HFFc6 (cell line): ENCODE measurements at places on chromosomes 4 and X. TPM values are rescaled to one million over a fixed set of nuclear protein-coding genes. Genes with fewer than 3 reads are reported as not detected.

The SPANXA2 gene
- total RNA-seq, result 0.37 to 162 TPM (median 0.99 TPM) in 3 replicates

DNA sequence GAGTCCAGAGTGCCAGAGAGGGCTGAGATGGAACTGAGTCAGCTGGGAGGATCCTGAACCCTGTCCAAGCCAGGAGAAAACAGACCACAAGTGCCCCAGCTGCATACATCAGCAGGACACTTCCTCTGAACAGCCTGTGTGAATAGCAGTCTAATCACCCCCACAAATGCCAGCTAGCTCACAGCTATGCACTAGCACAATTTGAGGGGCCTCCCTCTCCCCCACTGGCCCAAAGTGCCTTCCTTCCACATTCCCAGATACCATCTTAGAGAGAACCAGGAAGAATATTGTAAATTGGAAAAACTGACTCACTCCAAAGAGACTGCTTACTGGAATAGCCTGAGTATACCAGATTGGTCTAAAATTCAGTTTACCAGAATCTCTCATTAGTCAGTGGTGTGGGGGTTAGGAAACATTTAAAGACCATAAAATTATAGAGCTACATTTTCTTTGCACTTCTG, 292.6 kb upstream of the KLF3 start:
- peak; percentile 3 for DNase-seq

- no peak for DNase-seq
Measured at GRCh38 chr4:110629780-110630687, 7.2 kb upstream of the PITX2 start.

GRCh38 chrX:13933851-13934250, 95.8 kb downstream of the GEMIN8 start:
- no peak for DNase-seq

DNA sequence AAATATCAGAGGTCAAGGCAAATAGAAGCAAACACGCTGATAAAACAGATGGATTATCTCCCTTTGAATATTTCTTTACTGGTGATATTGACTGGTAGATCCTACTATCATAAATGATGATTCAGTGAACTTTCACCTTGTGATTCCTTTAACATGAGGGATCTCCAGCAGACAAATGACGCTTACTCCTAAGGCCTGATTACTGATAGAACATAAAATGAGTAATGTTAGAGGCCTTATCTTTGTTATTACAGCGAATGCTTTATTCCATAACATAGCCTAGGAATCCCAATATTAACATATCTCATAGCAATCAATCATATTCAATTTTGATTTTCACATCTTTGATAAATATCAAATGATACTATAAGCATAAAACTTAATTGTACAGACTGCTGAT, 152.3 kb downstream of the SLC10A7 start:
- DNase-seq, result no peak

The STPG2 gene
- total RNA-seq, result not detected in 3 replicates

DNA sequence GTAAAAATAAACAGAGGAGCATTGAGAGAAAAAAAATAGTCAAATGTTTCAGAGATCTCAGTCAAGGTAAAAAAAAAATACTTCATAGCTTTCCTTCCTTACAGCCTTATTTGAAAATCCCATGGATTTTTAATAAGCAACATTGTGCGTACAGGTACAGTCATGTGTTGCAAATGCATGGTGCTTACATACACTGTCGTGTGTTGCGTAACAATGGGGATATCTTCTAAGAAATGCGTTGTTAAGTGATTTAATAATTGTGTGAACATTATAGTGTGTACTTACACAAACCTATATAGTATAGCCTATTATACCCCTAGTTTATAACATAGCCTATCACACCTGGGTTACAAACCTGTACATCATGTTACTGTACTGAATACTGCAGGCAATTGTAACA, 172.0 kb downstream of the UGT8 start:
- DNase-seq, result no peak

The GAGE1 gene
- not detected in 3 replicates for total RNA-seq

The ETFDH gene
- total RNA-seq, result 21.6 to 26.5 TPM (median 21.8 TPM) in 3 replicates

DNA sequence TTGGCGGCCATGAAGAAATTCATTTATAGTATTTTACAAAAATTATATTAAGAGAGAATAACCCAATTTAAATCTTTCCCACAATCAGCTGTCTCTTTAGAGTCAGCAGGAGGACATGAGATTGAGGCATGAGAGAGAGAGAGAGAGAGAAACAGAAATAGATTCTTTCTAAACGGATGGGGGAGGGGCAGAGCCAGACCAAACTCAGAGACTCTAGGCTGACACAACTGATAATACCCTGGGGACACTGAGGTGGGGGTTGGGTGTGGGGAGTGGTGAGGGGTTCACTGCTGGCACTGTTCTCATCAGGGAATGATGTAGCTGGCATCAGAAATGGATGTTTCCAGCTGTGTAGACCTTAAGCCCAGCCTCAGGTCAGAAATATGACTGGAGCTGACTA, 20.5 kb upstream of the HOPX start:
- DNase-seq, result no peak

DNA sequence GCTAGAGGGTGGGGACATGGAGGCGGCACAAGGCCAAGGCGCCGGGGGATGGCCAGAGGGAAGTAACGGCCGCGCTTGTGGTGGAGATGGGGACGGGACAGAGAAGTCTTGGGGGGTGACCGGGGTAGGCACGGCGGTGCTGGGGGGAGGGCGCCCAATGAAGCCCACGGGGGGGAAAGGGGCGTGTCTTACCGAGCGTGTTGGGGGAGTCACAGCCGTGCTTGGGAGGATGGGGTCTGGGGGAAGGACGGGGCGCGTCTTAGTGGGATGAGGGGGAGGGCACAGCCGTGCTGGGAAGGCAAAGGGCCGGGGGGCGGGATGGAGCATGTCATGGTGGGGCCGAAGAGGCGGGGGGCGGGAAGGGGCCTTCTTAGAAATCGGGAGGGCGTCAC, 952 bp downstream of the ARSD start:
- no peak for DNase-seq

DNA sequence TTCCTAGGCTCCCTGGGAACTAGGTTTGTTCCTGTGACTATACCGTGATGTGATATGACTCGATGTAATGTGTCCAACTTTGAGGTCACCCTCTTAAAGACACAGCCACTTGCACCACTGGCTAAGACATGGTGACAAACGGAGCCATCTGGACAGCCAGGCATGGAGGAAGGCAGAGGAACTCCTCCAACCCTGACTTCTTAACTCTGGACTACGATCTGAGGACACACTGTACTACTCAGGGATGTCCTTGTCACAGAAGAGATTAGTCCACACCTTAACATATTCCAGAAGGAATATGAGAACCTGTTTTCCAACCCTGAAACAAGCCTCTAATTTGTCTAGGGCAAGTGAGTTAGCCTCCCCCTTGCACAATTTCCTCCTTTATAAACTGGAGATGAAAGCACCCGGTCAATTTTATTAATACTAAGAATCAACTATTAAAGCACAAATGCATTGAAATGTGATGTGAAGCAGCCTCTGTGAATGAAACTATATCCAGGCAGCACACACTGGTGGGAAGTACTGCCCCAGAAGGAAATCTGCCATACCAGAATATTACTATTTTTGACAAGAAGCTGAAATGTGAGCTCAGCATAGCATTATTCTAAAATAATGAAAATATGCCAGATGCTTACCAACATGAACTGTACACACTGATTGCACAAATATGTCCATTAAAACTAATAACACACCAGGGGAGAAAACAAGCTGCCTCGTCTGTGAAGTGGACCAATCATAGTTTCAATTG, 47.3 kb downstream of the TSPAN5 start:
- DNase-seq, result no peak

The NLRP2B gene
- total RNA-seq, result not detected in 3 replicates

The ADH1B gene
- not detected in 3 replicates for total RNA-seq

DNA sequence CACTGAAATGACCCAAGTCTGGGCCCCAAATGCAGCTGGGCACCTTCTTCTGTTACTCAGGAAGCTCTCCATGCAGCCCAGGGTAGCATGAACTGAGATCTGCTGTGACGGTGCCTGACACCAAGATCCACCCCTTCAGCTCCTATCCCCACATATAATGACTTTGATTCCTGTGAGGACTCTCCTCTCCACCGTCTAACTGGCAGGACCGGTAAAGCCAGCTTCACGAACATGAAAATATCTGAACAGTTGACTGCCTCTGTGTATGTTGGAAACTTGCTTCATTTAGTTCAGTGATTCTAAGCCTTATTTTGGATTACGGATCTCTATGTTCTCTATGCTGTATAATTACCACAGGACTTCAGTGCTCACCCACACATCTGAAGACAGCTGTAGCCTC, 115.5 kb upstream of the TMEM150C start:
- DNase-seq, result no peak

DNA sequence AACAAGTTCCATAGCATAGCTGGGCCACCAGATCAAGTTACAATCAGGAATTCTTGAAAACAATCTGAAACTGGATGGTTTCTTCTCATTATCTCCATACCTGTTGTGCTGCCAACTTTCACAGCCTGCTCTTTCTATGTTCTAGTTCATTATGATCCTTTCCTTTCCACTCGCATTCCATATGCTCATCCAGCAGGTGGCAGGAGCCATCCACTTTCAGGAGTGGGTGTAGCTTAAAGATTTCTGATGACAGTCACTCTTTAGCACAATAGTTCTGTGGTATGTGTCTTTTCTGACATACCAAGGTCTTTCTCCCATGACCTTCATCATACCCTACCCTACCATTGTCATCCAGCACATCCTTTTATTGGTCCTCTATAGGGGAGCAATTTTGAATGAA, 46.4 kb downstream of the PAGE2 start:
- DNase-seq, result peak; percentile 24

DNA sequence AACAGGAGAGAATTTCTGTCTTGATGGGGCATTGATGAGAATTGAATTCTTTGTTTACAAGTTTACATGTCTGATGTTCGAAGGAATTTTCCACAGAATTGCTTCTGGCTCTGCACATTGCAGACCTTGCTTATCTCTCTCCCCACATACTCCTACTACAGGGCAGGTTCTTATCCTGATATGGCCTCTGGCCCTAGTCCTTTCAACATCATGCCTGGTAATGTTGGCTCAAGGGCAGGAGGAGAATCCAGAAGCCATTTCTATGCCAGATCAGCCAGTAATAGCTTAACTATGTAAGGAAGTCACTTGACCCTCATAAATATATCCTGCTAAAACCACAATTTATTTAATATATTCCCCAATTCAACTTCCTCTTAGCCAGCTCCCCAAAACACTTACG, 24.3 kb upstream of the TSPAN5 start:
- DNase-seq, result peak; percentile 71

The DRP2 gene
- 0.25 to 0.39 TPM (median 0.36 TPM) in 3 replicates for total RNA-seq

- no peak for DNase-seq
Measured at GRCh38 chr4:76592460-76592859, 157.4 kb downstream of the SHROOM3 start.

GRCh38 chrX:115360220-115360781, 70.8 kb downstream of the LUZP4 start:
- DNase-seq, result no peak

DNA sequence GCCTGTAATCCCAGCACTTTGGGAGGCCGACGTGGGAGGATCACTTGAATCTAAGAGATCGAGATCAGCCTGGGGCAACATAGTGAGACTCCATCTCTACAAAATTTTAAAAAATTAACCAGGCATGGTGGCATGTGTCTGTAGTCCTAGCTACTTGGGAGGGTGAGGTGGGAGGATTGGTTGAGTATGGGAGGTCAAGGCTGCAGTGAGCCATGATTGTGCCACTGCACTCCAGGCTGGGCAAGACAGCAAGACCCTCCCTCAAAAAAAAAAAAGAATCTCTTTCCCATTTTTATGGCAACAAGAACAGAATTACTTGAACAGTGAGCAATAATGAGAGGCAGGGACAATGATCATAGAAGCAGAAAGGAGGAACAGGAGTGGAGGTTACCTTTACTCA, 94.8 kb downstream of the RNF150 start:
- no peak for DNase-seq

- DNase-seq, result no peak
Measured at GRCh38 chr4:33349376-33349775, 2629.2 kb downstream of the PCDH7 start.

DNA sequence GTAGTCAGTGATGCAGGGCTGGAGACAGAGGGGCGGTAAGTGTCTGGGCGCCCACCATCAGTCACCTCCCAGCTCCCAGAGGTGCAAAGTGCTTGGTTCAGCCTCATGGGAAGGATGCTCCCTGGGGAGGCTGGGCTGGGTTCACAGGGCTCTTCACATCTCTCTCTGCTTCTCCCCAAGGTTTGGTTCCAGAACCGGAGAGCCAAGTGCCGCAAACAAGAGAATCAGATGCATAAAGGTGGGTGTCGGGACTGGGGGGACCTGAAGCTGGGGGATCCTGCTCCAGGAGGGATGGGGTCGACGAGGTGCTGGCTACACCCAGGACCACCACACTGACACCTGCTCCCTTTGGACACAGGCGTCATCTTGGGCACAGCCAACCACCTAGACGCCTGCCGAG, 10.1 kb downstream of the SHOX start:
- DNase-seq, result no peak

- DNase-seq, result no peak
Measured at GRCh38 chrX:118724775-118725174, 2.6 kb upstream of the IL13RA1 start.

DNA sequence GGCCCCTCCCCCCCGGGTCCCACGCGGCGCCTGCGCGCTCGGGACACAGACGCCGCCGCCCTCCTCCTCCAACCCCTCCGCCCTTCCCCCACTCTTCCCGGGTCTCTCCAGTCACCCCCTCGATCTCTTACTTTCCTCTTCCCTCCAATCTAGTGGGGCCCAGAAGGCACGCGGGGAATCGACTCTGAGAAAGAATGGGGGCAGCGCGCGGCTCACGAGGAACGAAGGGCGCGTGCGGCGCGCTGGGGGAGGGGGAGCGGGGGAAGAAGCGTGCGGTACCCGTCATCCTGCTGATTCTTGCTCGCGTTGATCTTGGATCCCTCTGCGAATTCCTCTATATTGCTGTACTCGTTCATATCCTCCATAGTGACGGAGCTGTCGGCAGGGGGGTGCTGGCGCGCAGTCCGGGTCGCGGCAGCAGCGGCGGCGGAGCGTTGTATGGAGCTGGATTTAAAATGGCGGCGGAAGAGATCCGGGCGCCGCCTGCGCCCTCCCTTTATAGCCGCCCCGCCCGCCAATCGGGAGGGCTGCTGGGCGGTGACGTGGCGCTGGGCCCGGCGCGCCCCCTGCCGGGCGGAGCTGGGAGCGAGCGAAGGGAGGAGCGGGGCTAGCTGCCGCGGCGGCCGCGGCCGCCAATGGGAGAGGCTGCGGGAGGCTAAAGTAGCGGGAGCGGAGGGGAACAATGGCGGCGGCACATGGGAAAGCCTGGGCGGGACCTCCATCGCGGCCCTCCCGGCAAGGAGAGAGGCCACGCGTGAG, 1.1 kb downstream of the HNRNPDL start:
- DNase-seq, result peak; percentile 85

DNA sequence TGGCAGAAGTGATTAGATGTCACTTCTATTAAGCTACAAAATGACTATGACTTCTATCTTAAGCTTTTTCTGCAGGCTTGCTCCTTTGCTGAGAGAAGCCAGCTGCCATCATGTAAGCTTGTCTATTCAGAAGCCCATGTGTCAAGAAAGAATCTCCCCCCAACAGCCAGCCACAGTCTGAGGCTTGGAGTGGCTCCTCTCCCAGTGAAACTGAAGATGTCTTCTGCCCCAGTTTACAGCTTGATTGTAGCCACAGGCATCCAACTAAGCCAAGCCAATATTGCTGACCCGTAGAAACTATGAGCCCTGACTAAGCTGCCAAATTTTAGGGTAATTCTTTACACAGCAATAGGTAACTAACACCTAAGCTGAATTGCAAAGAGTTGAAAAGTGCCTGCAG, 26.7 kb upstream of the SLC10A7 start:
- DNase-seq, result no peak

The UGT2B15 gene
- total RNA-seq, result not detected in 3 replicates

The F8A1 gene
- total RNA-seq, result 5.7 to 6.9 TPM (median 5.9 TPM) in 3 replicates
